Peyer's patch (tissue), 4 donors: ENCODE measurements at places on chromosomes 7 and 10.

- no peak overlapping the region for H3K4me3 ChIP-seq
- no peaks in the 10 kb centered on the region for H3K27me3 ChIP-seq
- no peaks in the 10 kb centered on the region for H3K36me3 ChIP-seq
- no peaks in the 10 kb centered on the region for H3K4me1 ChIP-seq
- no peak overlapping the region for H3K27ac ChIP-seq
Observed at GRCh38 chr10:78565841-78566240, 502.9 kb upstream of the ZMIZ1 start.

- no peaks in the 10 kb centered on the region for H3K27me3 ChIP-seq
- no peak overlapping the region for H3K27ac ChIP-seq
- DNase-seq: no peak
- no peaks in the 10 kb centered on the region for H3K4me1 ChIP-seq
- no peak overlapping the region for H3K4me3 ChIP-seq
Observed at GRCh38 chr7:27684491-27684890, 21.8 kb upstream of the HIBADH start.

GRCh38 chr10:78868861-78869260 lies 199.9 kb upstream of the ZMIZ1 start:
- no peak overlapping the region for H3K4me3 ChIP-seq
- no peaks in the 10 kb centered on the region for H3K36me3 ChIP-seq
- no peaks in the 10 kb centered on the region for H3K4me1 ChIP-seq
- DNase-seq: no peak

DNA sequence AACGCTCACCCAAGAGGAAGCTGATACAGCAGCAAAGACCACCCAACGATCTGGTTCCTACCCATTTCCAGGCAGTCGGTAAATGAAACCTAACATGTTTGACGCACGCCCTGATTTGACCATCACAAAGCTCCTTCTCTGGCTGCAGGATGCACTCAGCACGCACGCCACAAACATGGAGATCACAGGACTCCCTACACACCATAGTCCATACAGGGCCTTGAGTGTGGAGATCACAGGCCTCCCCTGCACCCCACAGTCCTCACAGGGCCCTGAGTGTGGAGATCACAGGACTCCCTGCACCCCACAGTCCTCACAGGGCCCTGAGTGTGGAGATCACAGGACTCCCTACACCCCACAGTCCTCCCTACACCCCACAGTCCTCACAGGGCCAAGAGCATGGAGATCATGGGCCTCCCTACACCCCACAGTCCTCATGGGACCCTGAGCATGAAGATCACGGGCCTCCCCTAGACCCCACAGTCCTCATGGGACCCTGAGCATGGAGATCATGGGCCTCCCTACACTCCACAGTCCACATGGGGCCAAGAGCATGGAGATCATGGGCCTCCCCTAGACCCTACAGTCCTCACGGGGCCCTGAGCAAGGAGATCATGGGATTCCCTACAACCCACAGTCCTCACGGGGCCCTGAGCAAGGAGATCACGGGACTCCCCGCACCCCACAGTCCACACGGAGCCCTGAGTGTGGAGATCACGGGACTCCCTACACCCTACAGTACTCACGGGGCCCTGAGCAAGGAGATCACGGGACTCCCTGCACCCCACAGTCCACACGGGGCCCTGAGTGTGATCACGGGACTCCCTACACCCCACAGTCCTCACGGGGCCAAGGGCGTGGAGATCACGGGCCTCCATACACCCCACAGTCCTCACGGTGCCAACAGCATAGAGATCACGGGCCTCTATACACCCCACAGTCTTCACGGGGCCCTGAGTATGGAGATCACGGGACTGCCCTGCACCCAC lies 409.2 kb downstream of the DNAJB6 start:
- no peaks in the 10 kb centered on the region for H3K27me3 ChIP-seq
- H3K27ac ChIP-seq: no peak overlapping the region
- H3K4me1 ChIP-seq: no peaks in the 10 kb centered on the region
- no peaks in the 10 kb centered on the region for H3K36me3 ChIP-seq
- DNase-seq: no peak

DNA sequence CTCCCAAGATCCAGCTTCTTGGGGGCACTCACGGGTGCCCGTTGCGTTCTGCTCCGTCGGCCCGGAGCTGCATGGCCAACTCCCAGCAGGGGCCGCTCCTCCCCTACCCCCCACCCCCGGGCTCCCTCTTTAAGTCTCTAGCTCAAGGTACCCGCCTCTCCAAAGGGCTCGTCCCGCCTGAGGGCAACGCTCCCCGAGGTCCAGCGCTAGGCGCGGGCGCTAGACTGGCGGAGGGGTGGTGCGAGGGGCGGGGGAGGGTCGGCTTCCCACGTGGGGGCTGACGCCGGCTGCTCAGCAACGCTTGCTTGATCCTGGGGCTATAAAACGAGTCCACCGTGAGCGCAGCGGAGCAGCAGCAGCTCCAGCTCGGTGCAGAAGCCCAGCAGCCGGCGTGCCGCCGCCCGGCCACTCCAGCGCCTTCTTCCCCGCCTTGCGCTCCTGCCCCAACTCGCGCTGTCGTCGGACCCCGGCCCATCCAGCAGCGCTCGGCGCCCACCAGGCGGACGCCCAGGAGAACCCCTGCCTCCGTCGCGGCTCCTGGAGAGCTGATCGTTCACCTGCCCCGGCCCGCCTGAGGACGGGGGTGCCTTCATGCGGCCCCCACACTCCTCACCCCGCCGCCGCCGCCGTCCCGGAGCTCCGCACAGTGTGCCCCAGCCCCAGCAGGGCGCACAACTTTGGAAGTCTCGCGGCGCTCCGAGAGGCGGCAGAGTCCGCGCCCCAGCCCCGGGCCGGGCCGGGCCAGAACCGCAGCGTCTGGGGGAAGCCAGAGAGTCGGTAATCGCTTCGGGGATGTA lies at the start of gene ADRA2A:
TSS of gene ADRA2A (plus strand) at position 348 of the 797 bp plus-strand sequence. CDS start 968 bp downstream, outside the sequence.
- no peaks in the 10 kb centered on the region for H3K36me3 ChIP-seq
- H3K4me3 ChIP-seq: peak within 1 kb of the TSS; percentile 57
- peaks cover 28% of the 10 kb centered on the region for H3K4me1 ChIP-seq
- H3K27me3 ChIP-seq: no peaks in the 10 kb centered on the region
- H3K27ac ChIP-seq: peak within 1 kb of the TSS; percentile 23
